ENCODE measurements at places on chromosomes 13 and 19.
A peak's percentile ranks its signal among the peaks of the same experiment; 100 is the strongest.

DNA sequence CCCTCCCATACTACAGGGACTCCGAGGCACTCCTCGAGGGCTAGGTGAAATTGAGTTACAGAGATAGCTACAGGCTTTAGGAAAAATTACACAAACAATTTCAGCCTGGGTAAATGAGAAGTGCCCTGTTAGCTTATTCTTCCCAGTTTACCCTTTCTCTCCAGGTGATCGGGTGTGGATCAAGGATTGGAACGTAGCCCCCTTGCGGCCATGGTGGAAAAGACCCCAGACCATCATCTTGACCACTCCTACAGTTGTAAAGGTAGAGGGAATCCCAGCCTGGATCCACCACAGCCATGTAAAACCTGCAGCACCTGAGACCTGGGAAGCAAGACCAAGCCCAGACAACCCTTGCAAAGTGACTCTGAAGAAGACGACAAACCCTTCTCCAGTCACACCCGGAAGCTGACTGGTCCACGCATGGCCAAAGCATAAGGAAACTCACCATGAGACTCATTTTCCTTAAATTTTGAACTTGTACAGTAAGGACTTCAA is 600.6 kb downstream of the UQCRFS1 start:
- no peak for DNase-seq

- no peak for DNase-seq
Observed at GRCh38 chr19:16871871-16872270, 16.9 kb upstream of the F2RL3 start.

- no peak for DNase-seq
Observed at GRCh38 chr13:66612983-66613382, 617.2 kb downstream of the PCDH9 start.

GRCh38 chr13:101552786-101553185 is 100.3 kb downstream of the ITGBL1 start:
- no peak for DNase-seq

DNA sequence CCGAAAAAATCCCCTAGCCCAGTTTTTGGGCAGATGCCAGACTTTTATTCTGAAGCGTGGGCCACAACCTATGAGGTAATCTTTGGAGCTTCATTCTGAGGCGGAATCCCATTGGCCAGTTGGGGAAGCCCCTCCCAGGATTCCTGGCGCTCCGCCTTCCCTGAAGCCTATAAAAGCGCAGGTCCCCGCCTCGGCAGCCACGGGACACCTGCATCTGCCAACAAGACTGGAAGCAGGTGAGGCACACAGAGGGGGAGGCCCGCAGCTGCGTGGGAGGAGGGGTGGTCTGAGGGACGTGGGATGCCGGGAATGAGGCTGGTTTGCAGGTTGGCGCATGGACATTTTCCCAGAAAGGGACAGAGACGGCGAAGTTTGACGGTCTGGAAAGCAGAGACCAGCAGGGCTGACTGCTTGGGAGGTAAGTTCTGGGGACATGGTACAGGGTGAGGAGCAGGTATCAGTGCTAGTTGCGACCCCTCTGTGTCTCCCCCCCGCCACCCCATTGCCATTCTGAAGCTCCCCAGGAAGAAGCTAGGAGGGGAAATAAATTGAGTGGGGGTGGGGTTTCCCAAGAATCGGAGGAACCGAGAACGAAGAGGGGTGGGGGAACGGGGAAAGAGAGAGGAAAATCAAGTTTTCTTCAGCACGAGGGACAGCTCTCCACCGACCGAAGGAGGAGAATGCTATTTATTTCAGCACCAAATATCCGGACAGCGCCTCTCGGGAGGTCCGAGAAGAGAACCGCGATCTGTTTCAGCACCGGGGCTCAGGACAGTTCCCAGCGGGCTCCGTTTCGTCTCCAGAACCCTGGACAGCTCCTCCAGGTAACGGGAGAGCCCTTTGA is 22.4 kb upstream of the FEM1A start:
- DNase-seq: peak; percentile 48

DNA sequence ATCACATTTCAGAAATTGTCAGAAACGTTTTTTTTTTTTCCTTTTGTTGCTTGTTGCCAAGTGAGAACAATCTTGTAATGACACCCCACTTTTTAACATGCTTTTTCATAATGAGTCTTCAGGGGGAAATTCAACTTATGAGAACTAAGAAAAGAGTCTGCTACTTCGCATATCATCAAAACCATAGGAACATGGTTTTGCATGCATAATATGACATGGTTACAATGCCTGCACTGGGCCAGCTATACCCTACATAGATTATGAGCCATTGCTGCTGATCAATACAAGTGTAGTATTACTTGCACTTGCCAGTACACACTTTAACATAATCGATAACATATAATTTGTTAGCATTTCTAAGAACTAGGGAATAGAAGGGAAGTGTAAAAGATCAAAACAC is 191.0 kb upstream of the NBEA start:
- no peak for DNase-seq

- no peak for DNase-seq
Observed at GRCh38 chr19:48413879-48414587, 20.6 kb downstream of the GRIN2D start.

- DNase-seq: no peak
Observed at GRCh38 chr13:33312150-33312860, 26.8 kb upstream of the STARD13 start.

DNA sequence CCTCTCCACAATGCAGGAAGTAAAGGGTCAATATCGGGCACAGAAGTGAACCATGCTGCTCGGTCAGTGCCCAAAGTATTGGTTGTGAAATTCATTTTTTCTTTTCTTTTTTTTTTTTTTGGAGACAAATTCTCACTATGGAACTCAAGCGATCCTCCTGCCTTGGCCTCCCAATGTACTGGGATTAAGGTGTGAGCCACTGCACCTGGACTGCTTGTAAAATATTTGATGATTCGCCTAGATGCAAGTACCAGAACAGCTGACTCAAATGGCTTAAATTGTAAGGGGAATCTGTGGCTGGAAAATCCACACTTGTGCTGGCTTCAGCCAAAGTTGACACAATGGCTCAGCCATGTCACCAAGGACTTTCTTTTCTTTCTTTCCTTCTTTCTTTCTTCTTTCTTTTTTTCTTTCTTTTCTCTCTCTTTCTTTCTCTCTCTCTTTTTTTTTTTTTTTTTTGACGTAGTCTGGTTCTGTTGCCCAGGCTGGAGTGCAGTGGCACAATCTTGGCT is 43.7 kb downstream of the NUMBL start:
- DNase-seq: no peak

DNA sequence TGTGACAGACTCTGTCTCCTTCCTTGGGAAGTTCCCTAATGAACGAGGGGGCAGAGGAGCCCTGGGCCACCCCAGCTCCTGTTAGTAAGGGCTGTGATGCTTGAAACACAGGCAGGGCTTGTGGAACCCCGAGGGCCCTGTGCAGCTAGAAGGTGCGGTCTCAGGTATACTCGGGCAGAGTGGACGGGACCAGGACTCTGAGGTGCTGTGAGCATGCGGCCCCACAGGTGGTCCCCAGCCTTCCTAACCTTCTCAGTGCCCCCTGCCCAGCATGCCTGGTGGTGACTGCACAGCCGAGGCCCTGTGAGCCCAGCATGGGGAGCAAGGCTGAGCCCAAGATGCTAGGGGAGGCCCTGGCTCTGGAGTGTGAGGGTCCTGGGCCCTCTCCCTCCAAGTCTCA is 4.0 kb upstream of the SIGLEC8 start:
- no peak for DNase-seq

GRCh38 chr19:58434217-58434616 is 5.7 kb downstream of the ZNF132 start:
- no peak for DNase-seq

DNA sequence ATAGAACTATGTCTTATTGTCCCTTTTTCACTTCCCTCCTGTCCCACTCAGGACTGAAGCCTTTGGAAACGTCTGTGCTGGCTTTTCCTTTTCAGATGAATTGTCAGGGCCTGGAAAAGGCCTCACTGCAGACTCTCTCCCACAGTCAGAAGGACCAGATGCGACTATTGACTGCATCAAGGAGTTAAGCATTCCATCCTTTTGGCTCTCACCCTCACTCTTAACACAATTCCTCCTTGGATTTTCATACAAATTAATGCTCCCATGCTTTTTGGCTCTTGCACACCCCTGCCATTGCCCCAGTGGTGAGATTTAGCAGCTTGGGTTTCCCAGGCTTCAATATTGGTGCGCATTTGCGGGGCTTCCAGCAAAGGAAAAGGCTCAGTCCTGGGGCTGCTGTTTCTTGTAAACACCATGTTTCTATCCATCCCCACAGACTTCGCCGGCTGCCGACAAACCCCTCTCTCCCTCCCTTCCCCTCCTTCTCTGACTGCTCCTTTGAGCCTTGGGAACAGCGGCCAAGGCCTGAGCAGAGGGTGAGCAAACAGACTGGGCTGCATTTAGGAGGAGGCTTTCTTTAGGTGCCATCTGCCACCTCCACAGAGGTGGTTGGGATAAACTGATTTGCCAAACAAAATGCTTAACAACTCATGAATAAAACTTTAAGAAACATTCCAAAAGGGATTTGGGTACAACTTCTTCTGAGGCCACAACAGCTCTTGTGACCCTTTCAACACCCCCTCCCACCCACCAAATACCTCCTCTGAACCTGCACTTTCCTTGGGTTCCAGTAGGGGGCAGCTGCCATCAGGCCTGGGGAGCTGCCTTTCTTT is 48.6 kb upstream of the PCDH8 start:
- DNase-seq: no peak

GRCh38 chr13:80029170-80029569 is 311.8 kb downstream of the SPRY2 start:
- no peak for DNase-seq

GRCh38 chr19:40797963-40798682 is 868 bp upstream of the EGLN2 start:
- DNase-seq: peak; percentile 62

GRCh38 chr13:62643799-62644524 is 1228.3 kb upstream of the PCDH20 start:
- no peak for DNase-seq

- no peak for DNase-seq
Observed at GRCh38 chr13:53201454-53202225, 173.0 kb downstream of the OLFM4 start.

GRCh38 chr13:34926508-34926907 is 15.6 kb upstream of the NBEA start:
- DNase-seq: no peak

- DNase-seq: no peak
Observed at GRCh38 chr19:32997716-32998355, 25.8 kb downstream of the FAAP24 start.

DNA sequence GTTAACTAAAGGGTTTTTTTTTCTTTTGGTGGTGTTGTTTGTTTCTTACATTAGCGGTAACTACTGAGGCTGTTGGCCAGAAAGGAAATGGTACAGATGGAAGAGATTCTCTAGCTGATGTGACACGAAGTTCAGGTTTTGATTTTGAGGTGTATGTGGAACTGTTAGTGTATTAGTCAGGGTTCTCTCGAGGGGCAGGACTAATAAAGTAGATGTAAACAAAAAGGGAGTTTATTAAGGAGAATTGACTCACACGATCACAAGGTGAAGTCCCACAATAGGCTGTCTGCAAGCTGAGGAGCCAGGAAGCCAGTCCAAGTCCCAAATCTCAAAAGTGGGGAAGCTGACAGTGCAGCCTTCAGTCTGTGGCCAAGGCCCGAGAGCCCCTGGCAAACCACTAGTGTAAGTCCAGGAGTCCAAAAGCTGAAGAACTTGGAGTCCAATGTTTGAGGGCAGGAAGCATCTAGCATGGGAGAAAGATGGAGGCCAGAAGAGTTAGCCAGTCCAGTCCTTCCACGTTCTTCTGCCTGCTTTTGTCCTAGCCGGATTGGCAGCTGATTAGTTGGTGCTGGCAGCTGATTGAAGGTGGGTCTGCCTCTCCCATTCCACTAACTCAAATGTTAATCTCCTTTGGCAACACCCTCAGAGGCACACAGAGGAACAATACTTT is 577.6 kb downstream of the EFNB2 start:
- no peak for DNase-seq

GRCh38 chr19:36574741-36575140 is 1.6 kb upstream of the ZNF529 start:
- no peak for DNase-seq

GRCh38 chr13:107200491-107200890 is 632.6 kb upstream of the ARGLU1 start:
- DNase-seq: no peak

DNA sequence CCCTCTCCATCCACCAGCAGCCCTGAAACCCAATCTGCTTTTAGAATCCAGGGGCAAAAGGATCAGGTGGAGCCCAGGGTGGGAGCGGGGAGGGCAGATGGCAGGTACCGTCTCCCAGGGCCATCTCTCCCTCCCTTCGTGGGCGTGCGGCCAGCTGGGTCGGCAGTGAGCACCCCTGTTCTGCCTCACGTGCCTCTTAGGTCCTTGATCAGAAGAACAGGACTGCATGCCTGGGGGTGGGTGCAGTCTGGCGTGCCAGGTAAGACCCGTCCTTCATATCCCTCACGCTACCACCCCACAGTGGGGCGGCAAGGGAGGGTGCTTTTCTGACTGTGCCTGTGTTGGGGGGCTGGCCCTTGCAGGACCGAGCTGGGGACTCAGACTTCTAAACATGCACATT is 2.0 kb downstream of the SLC8A2 start:
- DNase-seq: no peak

DNA sequence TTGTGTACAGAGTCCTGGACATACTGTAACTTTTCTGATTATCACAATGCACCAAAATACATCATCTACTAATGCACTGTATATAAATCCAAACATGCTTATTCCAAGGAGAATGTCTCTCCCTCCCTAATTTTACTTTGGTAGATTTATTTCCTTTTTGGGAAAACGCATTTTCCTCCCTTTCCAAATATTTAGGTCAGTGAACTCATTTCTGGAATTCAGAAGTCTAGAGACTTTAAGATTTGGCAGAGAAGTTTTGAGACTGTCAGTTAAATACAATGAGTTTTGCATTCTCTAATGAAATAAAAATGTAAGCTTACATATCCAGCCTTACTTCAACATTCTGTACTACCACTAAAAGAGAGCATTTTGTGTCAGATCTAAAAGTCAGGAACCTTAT is 165.8 kb upstream of the EDNRB start:
- DNase-seq: no peak

GRCh38 chr13:50720861-50721671 is 122.4 kb downstream of the DLEU7 start:
- no peak for DNase-seq

DNA sequence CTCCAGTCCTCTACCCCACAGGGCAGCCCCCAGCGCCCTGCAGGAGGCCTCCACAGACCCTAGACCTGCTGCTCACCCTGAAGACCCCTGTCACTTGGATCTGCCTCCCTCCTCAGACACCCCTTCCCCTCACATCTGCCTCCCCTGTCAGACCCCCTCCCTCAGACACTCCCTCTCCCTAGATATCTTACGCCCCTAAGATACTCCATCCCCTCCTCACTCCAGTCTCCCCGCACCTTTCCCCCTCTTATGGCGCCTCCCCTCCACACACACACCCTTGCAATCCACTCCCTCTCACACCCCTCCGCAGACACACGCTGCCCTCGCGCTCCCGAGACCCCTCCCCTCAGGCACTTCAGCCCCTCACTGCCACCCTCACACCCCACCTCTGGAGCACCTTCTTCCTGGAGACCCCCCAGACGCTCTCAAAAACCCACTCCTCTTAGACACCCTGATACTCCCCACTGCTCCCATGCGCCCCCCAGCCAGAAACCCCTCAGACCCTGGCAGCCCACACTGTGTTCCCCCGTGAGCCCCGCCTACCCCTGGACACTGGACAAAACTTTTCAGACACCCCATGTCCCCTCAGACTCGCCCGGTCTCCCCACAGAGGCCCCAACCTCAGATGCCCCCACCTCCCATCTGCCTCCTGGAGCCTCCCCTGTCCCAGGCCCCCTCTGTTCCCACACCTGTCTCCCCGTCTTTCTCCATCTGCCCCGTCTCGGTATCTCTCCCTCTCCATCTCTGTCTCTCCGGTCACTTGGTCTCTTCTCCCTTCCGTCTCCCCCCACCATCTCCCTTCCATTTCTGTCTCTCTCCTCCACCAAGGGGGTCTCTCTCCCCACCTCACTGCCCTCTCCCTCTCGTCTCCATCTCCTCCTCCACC is 14.5 kb downstream of the ERFL start:
- DNase-seq: no peak
